Forelimb muscle (tissue), 1 donor: ENCODE measurements at places on chromosomes 16 and 17. TPM values are rescaled to one million over a fixed set of nuclear protein-coding genes. Genes with fewer than 3 reads are reported as not detected.

DNA sequence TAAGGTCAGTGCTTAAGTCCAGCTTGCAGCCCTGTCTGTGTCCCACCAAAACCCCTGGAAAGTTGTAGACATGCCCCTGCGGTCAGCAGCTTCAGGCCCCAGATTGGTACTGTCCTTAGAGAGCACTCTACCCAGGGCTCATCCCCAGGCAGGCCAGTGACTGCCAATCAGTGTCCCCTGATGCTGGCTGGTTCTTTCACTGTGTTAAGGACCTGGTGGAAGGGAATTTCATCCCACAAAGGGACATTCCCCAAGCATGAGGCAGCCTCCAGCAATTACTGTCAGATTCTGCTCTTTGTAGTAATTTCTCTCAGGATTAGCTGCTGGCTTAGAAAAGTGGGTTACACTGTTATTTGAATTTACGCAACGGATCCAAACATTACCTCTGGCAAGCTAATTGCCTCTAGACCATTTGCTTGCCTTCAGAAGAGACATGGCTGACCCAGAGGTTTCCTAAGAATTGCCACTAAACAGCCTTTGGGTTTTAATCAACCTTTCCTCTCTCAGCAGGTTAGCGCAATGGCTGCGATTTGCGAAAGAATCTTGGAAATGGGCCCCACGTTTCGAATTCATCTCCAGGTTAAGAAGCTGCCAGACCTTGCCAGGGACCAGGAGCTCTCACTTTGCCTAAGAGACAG lies 5.9 kb downstream of the IRX6 start:
- DNase-seq = no peak

DNA sequence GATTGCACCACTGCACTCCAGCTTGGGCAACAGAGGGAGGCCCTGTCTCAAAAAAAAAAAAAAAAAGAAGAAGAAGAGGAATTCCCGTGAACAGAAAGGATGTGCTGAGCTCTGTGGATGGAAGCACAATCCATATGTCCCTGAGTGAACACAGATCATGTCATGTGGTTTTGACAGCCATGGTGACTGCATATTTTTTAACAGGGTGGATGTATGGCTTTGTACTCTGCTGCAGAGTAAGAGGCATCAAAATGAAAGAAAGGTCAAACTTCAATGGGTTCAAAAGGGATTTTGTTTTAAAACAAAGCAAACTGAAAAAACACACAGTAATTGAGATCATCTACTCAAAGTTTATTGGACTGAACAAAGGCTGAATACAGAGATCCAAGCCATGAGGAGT lies 31.5 kb downstream of the MXRA7 start:
- DNase-seq = no peak

Gene GINS2
- 7.4 TPM for polyA plus RNA-seq

DNA sequence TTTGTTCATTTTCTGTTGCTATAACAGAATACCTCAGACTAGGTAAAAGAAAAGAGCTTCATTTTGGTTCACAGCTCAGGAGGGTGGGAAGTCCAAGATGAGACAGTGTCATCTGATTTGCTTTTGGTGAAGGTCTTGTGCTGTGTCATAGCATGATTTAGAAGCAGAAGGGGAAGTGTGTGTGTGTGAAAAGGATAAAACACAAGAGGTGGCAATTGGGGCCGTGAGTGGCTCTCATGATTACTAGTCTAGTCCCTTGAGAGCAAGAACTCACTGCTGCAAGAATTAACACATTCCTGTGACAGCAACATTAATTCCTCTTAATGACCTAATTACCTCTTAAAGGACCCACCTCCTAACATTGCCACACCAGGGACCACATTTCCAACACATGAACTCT lies 8.3 kb downstream of the SLC35G3 start:
- DNase-seq = no peak

Gene GAS2L2
- polyA plus RNA-seq = not detected

DNA sequence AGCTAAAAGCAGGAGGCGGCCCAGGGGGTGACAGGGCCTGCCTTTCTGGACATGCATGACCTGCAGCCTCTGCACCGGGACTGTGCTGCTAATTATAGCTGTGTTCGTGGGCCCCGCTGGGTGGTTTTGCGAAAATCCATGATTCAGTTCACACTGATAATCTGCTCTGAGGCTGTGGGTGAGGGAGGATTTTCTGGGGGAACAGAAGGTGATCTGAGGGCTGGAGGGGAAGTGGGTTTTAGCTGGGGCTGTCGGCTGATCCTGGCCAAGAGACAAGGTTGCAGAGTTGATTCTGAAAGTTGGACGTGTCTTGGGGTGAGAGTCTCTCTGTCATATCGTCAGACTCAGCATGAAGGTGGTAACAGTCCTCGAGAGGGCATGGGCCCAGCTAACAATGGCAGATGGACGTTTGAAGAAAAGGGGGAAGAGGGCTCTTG lies 187.5 kb upstream of the ZNF469 start:
- DNase-seq = no peak

Gene NDUFB10
- polyA plus RNA-seq = 121 TPM

GRCh38 chr17:39054111-39054645 lies 87.0 kb upstream of the FBXO47 start:
- no peak for DNase-seq
